ENCODE measurements at places on chromosomes 2 and 18.

DNA sequence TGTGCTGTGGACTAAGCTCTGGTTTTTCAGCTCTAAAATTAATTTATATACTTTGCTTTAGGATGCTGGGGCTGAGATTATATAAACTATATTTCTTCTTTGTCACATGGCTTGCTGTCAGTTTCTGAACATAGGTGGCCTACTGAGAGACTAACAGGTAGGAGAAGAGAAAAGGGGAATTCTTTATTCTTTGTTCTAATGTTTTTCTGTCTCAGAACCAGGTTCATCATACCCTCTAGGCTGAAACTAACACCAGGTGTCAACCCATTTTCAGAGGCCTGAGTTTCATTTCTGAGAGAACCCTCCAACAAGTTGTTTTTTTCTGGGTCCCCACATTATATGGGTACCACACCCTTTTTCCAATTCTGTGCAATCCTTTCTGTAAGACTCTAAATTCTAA is 843.6 kb downstream of the TRIB2 start:
- no peak for DNase-seq

GRCh38 chr18:61731178-61731577 is 161.6 kb downstream of the RNF152 start:
- DNase-seq = no peak

DNA sequence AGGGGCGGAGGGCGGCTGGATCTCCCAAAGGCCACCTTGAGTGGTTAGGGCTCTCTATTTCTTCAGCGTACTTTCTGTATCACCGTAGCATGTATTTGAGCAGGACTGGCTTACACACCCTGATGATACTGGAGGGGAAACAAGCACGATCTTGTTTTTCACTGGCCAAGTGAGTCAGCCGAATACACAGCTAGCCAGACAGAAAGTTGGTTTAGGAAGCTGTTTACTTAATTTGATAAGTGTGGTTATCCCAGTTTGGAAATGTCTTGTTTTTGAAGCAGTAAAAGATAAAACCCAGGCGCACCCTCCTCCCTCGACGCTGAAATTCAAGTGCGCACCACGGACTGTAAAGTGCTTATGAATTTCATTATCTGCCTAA is 582 bp downstream of the RIOK3 start:
- no peak for DNase-seq

DNA sequence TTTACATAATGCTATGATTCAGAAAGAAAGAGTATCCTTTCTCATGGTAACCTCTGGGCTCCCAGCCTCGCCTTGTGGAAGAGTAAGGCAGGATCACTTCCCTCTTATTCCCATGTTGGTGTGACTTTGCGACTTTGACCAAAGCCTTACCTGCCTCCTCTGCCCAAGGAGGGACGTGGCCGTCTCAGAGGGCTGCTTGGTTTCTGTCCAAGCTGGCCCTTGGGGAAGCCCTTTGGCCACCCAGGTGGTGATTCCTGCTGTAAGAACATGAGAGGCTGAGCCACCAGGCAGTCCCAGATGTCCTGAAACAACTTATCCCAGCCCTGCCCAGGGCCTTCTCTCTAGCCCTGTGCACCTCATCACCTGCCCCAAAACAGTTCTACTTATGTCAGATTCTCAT is 6.0 kb downstream of the UGT1A6 start:
- DNase-seq = no peak

DNA sequence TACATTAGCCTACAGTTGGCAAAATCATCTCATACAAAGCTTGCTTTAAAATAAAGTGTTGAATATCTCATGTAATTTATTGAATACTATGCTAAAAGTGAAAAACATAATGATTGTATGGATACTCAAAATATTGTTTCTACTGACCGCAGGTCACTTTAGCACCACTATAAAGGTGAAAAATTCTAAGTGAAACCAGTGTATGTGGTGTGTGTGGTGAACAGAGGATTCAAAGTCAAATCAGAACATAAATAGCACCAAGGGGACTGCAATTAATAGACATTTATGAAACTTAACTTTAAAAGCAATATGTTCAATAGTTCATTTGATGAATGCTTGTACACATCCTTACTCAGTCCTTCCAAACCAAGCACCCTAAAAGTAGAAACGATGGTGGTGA is 145.8 kb downstream of the AKAIN1 start:
- DNase-seq = no peak

All from stimulated activated CD4-positive, alpha-beta T cell treated with anti-CD3 and anti-CD28 coated beads, Interleukin-2, amount 100 ng/mL, for 4 hours (primary cell).